SK-N-MC (cell line): ENCODE measurements at places on chromosomes 16 and 17.

DNA sequence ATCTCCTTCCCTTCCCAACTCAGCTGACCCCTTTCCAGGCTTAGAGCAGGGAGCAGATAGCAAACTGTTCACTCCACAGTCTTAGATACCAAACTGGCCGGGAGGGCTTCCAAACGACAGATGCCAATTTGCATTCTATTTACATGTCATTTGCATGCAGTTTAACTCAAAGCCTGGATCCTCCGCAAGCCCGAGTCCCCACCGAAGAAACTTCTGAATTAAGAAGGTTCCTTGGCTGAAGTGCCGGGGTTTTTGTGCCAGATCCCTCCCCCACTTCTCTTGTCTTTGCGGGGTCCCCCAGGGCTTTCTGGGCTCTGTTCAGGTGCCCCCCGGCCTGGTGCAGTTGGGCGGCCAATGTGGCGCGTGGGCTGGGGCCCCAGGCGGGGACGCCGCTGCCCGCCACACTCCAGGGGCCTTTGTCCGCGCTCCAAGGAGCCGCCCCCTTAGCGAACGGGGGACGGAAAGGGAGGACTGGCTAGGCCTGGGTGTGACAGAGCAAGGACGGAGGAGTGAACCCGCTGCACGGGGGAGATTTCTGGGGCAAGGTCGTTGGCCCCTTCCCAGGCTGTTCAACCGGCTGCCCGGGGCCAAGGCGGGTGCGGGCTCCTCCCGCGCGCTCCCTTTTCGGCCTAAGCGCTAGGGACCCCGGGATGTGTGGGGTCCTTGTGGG, 1.2 kb downstream of the GPRC5B start:
- no peak for DNase-seq

GRCh38 chr17:142102-142661, 4.8 kb downstream of the SCGB1C2 start:
- DNase-seq, result peak; percentile 86

DNA sequence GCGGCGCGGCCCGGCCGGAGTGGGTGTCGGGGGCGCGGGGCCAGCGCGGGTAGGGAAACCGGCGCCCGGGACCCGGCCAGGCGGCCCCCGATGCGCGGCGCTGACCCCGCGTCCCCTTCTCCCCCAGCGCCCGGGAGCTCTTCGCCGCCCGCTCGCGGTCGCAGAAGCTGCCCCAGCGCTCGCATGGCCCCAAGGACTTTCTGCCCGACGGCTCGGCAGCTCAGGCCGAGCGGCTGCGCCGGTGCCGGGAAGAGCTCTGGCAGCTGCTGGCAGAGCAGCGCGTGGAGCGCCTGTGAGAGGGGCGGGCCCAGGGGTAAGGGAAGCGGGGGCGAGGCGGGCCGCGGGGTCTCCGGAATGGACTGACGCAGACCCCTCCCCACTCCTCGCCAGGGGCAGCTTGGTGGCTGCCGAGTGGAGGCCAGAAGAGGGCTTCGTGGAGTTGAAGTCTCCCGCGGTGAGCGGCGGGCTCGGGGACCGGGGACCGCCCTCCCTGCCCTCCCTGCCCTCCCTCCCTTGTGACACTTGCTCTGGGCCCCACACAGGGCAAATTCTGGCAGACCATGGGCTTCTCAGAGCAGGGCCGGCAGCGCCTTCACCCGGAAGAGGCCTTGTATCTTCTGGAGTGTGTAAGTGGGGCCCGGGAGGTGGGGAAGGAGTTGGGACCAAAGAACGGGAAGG, 430 bp downstream of the TSEN54 start:
- no peak for DNase-seq

GRCh38 chr17:42895185-42895555, 5.4 kb upstream of the G6PC1 start:
- DNase-seq, result no peak

DNA sequence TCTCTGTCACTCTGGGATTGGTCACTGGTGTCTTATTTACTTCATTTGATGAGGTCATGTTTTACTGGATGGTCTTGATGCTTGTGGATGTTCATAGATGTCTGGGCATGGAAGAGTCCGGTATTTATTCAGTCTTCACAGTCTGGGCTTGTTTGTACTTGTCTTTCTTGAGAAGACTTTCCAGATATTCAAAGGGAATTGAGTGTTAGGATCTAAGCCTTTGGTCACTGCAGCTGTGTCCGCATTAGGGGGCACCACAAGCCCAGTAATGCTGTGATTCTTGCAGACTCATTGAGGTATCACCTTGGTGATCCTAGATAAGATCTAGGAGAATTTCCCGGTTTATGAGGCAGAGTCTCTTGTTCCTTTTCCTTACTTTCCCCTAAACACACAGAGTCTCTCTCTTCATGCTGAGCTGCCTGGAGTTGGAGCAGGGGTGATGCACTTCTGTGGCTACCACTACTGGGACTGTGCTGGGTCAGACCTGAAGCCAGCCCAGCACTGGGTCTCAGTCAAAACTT, 214.7 kb downstream of the SPECC1 start:
- no peak for DNase-seq
